ENCODE measurements at places on chromosomes 13 and 19. TPM values are rescaled to one million over a fixed set of nuclear protein-coding genes. Genes with fewer than 3 reads are reported as not detected.

- H3K4me3 ChIP-seq = no peak overlapping the region
- no peaks in the 10 kb centered on the region for H3K27me3 ChIP-seq
- peak; percentile 42 for DNase-seq
- no peak overlapping the region for H3K27ac ChIP-seq
These were observed 10.4 kb downstream of the ATP4B start for GRCh38 chr13:113647351-113648215.

- no peak overlapping the region for H3K4me3 ChIP-seq
- peaks cover 3% of the 10 kb centered on the region for H3K4me1 ChIP-seq
- no peaks in the 10 kb centered on the region for H3K27me3 ChIP-seq
- H3K27ac ChIP-seq = no peak overlapping the region
- DNase-seq = peak; percentile 93
- H3K36me3 ChIP-seq = no peaks in the 10 kb centered on the region
These were observed 74.9 kb upstream of the WASF3 start for GRCh38 chr13:26482451-26483197.

DNA sequence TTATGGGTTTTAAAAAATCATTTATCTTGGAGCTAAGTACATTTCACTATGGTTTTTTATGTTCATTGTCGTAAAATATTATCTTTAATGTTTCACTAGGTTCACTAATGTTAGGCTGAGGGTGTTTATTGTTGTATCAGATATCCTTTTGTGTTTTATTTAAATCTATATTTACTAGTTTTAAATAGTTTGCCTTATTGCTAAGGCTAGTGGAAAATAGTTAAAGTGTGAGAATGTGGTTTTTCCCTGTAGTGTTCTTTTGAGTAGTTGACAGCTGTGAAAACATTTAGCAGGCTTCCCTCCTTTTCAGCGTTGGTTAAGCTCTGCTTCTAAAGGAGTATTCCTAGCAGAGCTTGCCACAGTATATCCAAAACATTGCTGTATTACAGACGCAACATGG, 139.0 kb downstream of the TM9SF2 start:
- no peaks in the 10 kb centered on the region for H3K4me1 ChIP-seq
- no peak for DNase-seq
- H3K4me3 ChIP-seq = no peak overlapping the region
- H3K27me3 ChIP-seq = no peaks in the 10 kb centered on the region

GRCh38 chr13:110230661-110231347, 76.2 kb downstream of the COL4A1 start:
- peaks cover 36% of the 10 kb centered on the region for H3K36me3 ChIP-seq
- peaks cover 8% of the 10 kb centered on the region for H3K4me1 ChIP-seq
- no peak overlapping the region for H3K4me3 ChIP-seq
- DNase-seq = no peak
- H3K27ac ChIP-seq = no peak overlapping the region
- no peaks in the 10 kb centered on the region for H3K27me3 ChIP-seq

DNA sequence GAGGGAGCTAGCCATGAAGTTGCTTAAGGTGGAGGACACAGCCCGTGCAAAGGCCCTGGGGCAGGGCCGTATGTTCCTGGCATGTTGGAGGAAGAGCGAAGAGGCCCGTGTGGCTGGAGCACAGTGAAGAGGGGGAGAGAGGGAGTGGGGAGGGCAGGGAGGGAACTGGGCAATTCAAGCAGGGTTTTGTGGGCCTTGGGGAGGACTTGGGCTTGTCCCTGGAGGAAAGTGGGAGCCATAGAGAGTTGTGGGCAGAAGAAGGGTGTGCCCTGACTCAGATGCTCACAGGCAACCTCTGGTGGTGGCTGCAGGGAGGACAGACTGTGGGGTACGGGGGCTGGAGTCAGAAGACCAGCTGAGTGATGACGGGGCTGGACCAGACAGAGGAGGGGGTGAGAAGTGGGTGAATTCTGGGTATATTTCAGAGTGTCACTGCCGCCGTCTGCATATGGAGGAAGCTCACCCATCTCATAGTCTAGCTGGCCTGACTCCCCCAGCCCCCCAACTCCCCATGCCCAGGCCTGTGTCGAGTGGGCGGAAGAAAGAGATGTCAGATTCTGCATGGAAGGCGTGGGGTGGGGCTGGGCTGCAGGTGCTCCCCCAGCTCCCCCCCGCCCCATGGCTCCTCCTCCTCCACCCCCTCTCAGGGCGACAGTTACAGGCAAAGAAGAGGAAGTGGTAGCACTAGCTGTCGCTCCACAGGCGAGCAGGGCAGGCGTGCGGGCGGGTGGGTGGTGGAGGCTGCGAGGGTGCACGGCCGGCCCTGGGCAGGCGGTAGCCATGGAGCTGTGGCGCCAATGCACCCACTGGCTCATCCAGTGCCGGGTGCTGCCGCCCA, at the start of gene VAV1:
Gene VAV1 (plus strand): TSS at position 681 of the 838 bp plus-strand sequence. CDS start 100 bp downstream, at position 781.
- H3K36me3 ChIP-seq = no peaks in the 10 kb centered on the region
- H3K27me3 ChIP-seq = no peaks in the 10 kb centered on the region
- H3K27ac ChIP-seq = no peak within 1 kb of the TSS
- no peak within 1 kb of the TSS for H3K4me3 ChIP-seq
- H3K4me1 ChIP-seq = no peaks in the 10 kb centered on the region

The SLC17A7 gene
- total RNA-seq = 0.18 TPM

DNA sequence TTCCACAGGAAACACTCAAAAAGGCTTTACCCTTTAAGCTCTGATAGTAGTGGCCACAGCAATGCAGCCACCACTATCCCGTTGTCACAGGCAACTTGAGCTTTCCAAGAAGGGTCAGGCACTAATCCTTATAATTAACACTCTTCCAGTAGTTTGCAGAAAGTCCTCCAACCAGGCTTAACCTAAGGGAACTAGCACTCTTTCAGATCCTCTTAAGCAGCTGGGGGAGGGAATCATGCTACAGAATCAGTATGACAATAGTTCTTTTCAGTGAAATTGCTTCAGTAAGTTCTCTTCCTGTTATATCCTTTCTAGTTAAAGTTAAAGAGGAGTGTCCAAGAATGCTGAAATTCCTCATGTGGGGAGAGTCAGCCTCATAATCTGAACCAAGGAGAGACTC, 82.2 kb downstream of the TNFSF11 start:
- H3K4me3 ChIP-seq = peak overlapping the region; percentile 52
- H3K27me3 ChIP-seq = peaks cover 31% of the 10 kb centered on the region
- no peak overlapping the region for H3K27ac ChIP-seq
- peaks cover 5% of the 10 kb centered on the region for H3K4me1 ChIP-seq

DNA sequence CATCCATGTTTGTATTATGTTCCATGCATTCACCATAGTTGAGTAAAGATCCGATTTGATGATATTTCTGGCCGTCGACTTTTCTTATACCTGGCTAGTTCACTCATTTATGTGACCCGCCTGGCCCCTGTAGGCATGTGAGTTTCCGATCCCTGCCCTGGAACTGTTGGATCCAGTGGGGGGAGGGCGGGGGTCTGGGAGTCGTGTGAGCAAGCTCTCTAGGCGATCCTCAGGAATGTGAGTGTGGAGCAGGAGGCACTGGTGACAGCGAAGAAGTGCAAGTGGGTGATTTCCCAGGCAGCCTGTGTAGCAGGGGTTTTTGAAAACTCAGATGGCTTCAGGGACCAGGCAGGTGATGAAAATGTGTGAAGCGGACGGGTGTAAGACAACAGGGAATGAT, 10.6 kb upstream of the PTOV1 start:
- H3K4me3 ChIP-seq = no peak overlapping the region
- H3K27me3 ChIP-seq = no peaks in the 10 kb centered on the region
- no peak for DNase-seq
- peaks cover 20% of the 10 kb centered on the region for H3K36me3 ChIP-seq

GRCh38 chr13:38824342-38824741, 137.5 kb downstream of the FREM2 start:
- no peak overlapping the region for H3K4me3 ChIP-seq
- peak; percentile 64 for DNase-seq
- no peaks in the 10 kb centered on the region for H3K27me3 ChIP-seq
- H3K36me3 ChIP-seq = no peaks in the 10 kb centered on the region
- no peak overlapping the region for H3K27ac ChIP-seq

GRCh38 chr19:19619181-19619848, 828 bp upstream of the PBX4 start:
- H3K4me3 ChIP-seq = peak overlapping the region; percentile 85
- H3K4me1 ChIP-seq = no peaks in the 10 kb centered on the region
- H3K36me3 ChIP-seq = peaks cover 19% of the 10 kb centered on the region
- no peak for DNase-seq
- no peak overlapping the region for H3K27ac ChIP-seq

All from endodermal cell (in vitro differentiated cells).